AG04450 (cell line): ENCODE measurements at places on chromosomes 1 and 21. TPM values are rescaled to one million over a fixed set of nuclear protein-coding genes. Genes with fewer than 3 reads are reported as not detected.

DNA sequence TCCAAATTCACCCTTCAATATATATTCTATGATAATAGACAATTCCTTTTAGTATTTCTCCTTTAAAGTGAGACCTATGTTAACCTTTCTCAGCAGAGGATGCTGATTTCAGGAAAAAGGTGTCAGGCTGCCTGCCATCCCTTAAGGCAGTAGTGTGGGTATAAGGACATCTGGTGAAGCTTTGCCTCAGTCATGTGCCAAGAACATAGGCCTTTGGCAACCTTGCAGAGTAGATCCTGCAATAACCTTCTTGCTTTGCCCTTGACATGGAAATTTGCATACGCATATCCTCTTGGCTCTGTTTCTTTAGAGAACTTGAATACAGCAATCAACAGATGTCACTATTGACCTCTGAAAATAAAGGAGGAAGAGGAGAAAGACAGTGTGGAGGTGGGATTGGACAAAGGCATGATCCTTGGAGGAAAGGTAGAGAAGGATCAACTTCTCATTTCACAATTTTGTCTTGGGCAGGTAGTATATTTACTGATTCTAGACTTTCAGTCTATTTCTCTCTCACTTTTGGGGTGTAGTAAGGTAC lies 21.1 kb upstream of the ZRANB2 start:
- no peak for DNase-seq

DNA sequence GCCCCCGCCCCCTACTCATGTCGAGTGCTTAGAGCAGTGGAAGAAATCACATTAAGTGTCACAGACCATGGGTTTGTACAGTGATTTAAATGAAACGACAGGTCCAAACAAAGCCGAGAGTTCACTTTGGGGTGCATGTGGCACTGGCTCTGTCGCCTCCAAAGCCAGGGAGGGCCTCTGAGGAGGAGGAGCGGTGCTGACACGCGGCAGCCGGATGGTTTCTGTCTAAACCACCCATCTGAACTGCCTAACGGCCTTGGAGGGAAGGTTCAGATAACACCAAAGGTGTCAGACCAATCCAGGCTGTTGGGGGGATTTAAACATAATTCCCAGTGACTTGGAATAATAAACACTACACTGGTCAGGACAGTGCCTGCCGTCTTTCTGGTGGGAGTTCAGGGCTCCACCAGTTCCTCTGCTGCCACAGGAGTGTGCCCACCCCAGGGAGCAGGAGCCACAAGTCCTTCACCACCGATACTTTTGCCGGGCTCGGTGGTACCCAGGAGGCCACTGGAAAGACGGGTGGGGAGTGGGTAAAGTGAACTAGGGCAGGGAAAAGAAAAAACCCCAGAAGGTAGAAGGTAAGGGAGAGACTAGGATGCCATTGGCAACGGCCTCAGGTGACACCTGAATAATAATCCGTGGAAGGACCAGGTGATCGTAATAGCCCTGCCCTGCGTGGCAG lies 78.2 kb downstream of the SLC66A1 start:
- no peak for DNase-seq

DNA sequence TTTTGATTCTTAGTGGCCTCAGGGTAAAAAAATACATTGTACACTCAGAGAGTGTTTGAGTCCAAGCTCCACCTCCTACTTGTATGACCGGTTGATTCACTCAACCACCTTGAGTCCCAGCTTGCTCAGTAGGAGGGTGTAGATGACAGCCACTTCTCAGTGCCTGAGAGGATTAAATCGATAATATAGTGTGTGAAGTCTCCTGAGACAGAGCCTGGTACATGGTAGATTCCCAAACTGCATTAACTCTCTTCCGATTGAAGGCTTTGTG lies 38.4 kb downstream of the NCMAP start:
- DNase-seq, result no peak

DNA sequence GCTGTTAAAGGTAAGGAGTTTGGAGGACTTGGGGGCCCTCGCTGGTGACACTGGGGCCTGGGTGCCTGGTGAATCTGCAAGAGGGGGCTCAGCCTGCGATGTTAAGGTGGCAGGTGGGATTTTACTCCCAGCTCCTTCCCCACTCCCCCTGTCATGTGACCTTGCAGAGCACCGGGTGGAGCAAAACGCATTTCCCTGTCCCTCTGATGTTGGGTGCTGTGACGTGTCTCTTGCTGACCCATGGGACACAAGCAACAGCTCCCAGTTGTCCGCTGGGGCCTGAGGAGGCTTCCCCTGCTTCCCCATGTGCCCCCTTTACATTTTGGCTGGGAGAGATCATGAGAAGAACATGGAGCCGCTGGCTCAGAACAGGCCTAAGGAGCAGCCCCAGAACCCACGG lies 319.0 kb downstream of the MATN1 start:
- DNase-seq, result no peak

- no peak for DNase-seq
These were observed 82.1 kb upstream of the DUSP10 start for GRCh38 chr1:221824025-221824424.

GRCh38 chr1:200749090-200749489 lies 10.4 kb downstream of the CAMSAP2 start:
- no peak for DNase-seq

- DNase-seq, result no peak
These were observed 276.9 kb downstream of the VAV3 start for GRCh38 chr1:107687849-107688753.

DNA sequence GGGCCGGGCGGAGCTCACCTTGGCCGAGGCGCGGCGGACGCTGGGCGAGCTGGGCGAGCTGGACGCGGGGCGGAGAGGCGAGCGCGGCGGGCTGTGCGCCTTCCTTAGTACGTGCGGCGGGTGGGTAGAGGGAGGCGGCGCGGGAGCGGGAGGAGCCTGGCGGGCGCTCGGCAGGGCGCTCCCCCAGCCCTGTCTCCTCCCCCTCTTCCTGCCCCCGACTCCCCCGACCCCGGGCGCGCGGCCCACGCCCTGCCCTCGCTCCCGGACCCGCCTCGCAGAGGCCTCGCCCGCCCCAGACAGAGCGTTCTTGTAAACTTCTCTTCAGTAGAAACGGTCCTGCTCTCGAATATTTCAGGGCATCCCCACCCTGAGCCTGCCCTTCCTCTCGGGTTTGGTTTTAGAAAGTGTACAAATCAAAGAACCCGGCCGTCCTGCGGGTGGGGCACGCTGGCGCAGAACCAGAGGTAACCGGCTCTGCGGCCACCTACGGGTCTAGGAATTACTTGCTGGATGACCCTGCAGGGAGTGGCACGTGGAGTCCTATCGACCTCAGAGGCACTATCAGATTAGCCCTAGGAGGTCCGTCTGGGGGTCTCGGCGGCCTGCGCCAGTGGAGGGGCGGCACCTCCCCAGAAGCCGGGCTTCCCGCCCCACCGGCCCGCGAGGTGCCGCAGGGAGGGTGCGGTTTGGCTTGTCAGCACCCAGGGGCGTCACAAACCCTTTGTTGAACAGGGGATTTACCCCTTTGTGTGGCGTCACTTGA lies at the start of gene S100A10:
S100A10 (minus strand) TSS at position 126 of the 763 bp plus-strand sequence. CDS start 7,629 bp downstream, outside the sequence.
- DNase-seq, result no peak

- no peak for DNase-seq
These were observed 4.6 kb downstream of the MAB21L3 start for GRCh38 chr1:116115476-116116439.

GRCh38 chr1:75745276-75745675 lies 20.8 kb downstream of the ACADM start:
- DNase-seq, result no peak

DNA sequence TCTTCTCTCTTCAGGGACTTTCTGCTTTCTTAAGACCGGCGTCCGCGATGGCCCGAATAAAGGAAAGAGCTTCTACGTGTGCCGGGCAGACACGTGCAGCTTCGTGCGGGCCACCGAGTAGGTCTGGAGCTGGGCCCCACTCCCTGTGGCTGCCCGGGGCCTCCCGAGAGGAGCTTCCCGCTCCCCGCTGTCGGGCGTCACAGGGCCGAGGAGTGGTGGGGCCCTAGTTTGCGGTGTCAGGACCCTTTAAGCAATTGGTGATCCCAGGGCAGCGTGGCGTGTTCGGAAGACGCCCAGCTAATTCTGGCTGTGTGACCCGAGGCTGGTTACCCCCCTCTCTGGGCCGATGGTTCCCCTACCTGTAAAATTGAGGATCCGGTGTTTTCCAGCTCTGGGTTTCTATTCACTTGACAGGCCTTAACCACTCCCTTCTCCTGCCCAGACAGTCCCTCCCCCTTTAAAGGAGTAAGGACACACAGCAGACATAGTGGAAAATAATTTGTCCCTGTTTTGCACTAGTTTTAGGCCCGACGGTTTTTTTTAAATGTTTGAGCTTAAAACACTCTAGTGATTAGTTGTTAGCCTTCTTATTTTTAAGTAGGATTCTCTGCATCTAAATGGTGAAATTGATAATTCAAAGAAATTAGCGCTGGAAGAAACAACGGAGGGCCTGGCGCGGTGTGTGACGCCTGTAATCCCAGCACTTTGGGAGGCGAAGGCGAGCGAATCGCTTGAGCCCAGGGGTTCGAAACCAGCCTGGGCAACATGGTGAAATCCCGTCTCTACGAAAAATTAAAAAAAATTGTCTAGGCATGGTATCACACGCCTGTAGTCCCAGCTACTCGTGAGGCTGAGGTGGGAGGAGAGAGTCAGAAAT lies 553 bp downstream of the TTF2 start:
- DNase-seq, result no peak

- no peak for DNase-seq
These were observed 3.4 kb downstream of the BMP8A start for GRCh38 chr1:39494671-39495410.

- no peak for DNase-seq
These were observed 62.0 kb downstream of the TRIM11 start for GRCh38 chr1:228344631-228345072.

GRCh38 chr1:208234721-208235120 lies 9.5 kb downstream of the PLXNA2 start:
- no peak for DNase-seq

DNA sequence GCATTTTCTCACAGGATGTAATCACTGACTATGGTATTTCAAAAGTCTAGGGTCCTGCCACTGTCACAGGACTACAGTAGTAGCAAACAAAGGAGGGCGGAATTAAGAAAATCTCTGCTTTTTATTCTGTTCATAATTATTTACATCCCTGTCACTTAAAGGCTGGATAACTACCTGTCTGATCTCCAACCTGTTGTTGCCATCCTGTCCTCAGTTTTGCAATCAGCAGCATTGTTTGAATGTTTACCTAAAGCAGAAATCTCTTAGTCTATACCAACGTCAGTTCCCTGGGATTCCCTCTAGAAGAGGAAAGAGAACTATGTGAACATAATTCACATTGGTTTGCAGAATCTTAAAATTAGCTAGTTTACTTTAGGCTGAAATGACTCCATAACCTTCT lies 218.5 kb downstream of the PBX1 start:
- DNase-seq, result no peak

- DNase-seq, result no peak
These were observed 14.2 kb upstream of the KANK4 start for GRCh38 chr1:62333441-62333840.

GRCh38 chr1:45543581-45544417 lies 6.8 kb upstream of the AKR1A1 start:
- DNase-seq, result no peak

DNA sequence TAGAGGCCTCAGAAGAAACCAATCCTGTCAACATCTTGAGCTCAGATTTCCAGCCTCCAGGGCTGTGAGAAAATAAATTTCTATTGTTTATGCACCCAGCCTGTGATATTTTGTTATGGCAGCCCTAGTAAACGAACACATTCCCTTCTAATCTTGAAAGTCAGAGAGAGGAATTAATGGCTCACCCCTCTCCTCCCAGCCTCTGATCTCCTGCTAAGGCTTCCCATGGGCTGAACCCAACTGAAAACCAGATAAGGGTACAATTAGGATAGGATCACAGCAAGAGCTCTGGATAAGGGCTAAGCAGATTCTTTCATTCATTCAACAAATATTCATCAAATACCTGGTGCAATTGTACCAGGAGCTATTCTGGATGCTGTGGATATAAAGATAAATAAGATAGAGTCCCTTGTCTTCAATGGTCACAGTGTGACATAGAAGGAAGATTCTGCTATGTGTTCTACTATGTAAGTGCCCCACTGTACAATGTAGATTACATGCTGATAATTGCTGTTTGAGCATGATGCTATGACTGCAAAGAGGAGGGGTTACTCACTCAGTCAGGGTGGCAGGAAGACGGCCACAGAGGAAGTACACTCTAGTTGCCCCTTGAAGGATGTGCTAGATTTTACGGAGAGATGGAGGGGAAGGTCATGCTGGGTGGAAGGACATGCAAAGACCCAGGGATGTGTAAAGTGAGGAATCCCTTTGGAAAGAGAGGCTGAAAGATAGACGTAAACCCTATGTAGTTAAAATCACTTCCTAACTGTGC lies 203.3 kb upstream of the JUN start:
- no peak for DNase-seq

Gene FCRL6
- not detected in 2 replicates for polyA plus RNA-seq

Gene BTG2
- 34.7 and 36.5 TPM in 2 replicates for polyA plus RNA-seq

Gene PTAFR
- polyA plus RNA-seq, result 0.09 and 0.12 TPM in 2 replicates

Gene SPAG17
- polyA plus RNA-seq, result 0.07 TPM in 1 of 2 replicates, not detected in the other

Gene TMEM82
- not detected in 2 replicates for polyA plus RNA-seq
